ENCODE measurements at places on chromosomes 6 and 20.

DNA sequence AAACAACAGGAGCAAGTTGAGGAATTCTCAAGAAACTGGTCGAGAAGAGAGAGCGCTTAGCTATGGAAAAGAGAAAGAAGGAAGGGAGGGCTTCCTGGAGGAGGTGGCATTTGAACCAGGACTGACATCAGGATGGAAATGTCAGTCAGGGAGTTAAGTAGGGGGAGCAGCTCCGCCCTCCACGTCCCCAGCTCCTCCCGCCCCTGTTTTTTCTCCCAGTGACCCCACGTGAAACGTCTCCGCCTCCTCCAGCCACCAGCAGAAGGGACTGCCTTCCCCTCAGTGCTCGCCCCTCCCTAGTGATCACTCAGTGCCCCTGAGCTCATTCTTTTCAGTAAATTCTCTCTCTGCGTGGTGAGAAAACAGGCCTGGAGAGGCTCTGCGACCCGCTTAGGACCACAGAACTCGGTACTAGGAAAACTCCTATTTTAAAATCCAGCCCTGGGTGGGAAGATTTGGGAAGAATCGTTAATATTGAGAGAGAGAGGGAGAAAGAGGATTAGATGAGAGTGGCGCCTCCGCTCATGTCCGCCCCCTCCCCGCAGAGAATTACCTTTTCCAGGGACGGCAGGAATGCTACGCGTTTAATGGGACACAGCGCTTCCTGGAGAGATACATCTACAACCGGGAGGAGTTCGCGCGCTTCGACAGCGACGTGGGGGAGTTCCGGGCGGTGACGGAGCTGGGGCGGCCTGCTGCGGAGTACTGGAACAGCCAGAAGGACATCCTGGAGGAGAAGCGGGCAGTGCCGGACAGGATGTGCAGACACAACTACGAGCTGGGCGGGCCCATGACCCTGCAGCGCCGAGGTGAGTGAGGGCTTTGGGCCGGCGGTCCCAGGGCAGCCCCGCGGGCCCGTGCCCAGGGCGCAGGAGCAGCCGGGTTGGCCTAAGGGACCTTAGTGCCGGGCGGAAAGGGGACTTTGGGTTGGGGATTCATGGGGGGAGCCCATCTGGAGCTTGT is 4.6 kb downstream of the HLA-DPB1 start:
- H3K36me3 ChIP-seq, result peaks cover 5% of the 10 kb centered on the region
- H3K4me3 ChIP-seq, result peak overlapping the region; percentile 94

DNA sequence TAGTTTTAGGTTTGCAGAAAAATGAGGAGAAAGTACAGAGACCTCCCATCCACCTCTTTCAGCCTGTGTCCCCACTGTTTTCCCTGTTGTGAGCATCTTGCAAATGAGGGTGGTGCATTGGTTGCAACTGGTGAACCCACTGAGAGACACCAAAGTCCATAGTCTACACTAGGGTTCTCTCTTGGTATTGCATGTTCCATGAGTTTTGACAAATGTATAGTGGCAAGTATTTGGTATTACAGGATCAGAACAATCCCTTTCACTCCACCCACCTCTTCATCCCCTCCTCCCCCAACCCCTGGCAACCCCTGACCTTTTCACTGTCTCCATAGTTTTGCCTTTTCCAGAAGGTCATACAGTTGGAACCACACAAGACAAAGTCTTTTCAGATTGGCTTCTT is 20.1 kb downstream of the ZNF831 start:
- no peak overlapping the region for H3K4me3 ChIP-seq
- H3K27ac ChIP-seq, result no peak overlapping the region
- DNase-seq, result no peak

DNA sequence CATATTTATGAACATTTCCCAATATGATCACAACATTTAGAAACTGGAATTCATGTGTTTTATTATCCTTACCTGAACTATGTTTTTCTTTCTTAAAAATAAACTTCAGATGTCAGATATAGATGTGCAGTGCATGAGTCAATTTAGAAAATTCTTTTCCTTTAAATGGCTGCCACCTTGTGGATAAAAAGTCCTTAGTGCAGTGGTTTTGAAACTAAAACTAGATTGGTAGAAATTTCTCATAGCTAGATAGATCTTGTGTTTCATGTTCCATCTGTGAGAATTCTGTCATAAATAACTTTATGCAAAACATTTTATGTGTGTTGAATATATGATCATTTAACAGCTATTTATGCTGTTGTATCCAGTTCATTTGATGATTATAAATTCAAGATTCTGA is 134.9 kb downstream of the KLHL32 start:
- no peaks in the 10 kb centered on the region for H3K27me3 ChIP-seq
- no peaks in the 10 kb centered on the region for H3K4me1 ChIP-seq
- no peak overlapping the region for H3K27ac ChIP-seq
- no peaks in the 10 kb centered on the region for H3K36me3 ChIP-seq

- H3K36me3 ChIP-seq, result no peaks in the 10 kb centered on the region
- H3K27me3 ChIP-seq, result no peaks in the 10 kb centered on the region
- no peaks in the 10 kb centered on the region for H3K4me1 ChIP-seq
- no peak overlapping the region for H3K4me3 ChIP-seq
These were observed 57.4 kb downstream of the IYD start for GRCh38 chr6:150426198-150426597.

DNA sequence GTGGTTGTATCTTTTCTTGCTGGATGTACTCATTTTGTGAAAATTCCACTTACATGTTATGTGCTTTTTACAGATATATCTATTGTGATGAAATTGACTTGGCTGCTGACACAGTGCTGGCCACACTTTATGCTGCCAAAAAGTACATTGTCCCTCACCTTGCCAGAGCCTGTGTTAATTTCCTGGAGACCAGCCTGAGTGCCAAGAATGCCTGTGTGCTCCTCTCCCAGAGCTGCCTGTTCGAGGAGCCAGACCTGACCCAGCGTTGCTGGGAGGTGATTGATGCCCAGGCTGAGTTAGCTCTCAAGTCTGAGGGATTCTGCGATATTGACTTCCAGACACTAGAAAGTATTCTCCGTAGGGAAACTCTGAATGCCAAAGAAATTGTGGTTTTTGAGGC is 4.9 kb downstream of the BTBD3 start:
- no peak for DNase-seq
- peaks cover 11% of the 10 kb centered on the region for H3K36me3 ChIP-seq
- no peaks in the 10 kb centered on the region for H3K27me3 ChIP-seq

GRCh38 chr6:19395316-19395715 is 441.9 kb upstream of the ID4 start:
- no peak overlapping the region for H3K4me3 ChIP-seq
- H3K4me1 ChIP-seq, result no peaks in the 10 kb centered on the region
- DNase-seq, result no peak
- no peaks in the 10 kb centered on the region for H3K27me3 ChIP-seq

GRCh38 chr6:5116243-5116991 is 31.3 kb downstream of the PPP1R3G start:
- H3K4me3 ChIP-seq, result no peak overlapping the region
- no peak for DNase-seq
- H3K27ac ChIP-seq, result no peak overlapping the region
- no peaks in the 10 kb centered on the region for H3K27me3 ChIP-seq
- H3K4me1 ChIP-seq, result no peaks in the 10 kb centered on the region

- no peaks in the 10 kb centered on the region for H3K27me3 ChIP-seq
- H3K4me3 ChIP-seq, result no peak overlapping the region
- no peaks in the 10 kb centered on the region for H3K36me3 ChIP-seq
- peak; percentile 41 for DNase-seq
These were observed 166.1 kb upstream of the CST7 start for GRCh38 chr20:24782801-24783630.

GRCh38 chr6:149761438-149761837 is 11.9 kb downstream of the PCMT1 start:
- H3K27ac ChIP-seq, result no peak overlapping the region
- H3K4me3 ChIP-seq, result no peak overlapping the region
- H3K36me3 ChIP-seq, result peaks cover 17% of the 10 kb centered on the region

DNA sequence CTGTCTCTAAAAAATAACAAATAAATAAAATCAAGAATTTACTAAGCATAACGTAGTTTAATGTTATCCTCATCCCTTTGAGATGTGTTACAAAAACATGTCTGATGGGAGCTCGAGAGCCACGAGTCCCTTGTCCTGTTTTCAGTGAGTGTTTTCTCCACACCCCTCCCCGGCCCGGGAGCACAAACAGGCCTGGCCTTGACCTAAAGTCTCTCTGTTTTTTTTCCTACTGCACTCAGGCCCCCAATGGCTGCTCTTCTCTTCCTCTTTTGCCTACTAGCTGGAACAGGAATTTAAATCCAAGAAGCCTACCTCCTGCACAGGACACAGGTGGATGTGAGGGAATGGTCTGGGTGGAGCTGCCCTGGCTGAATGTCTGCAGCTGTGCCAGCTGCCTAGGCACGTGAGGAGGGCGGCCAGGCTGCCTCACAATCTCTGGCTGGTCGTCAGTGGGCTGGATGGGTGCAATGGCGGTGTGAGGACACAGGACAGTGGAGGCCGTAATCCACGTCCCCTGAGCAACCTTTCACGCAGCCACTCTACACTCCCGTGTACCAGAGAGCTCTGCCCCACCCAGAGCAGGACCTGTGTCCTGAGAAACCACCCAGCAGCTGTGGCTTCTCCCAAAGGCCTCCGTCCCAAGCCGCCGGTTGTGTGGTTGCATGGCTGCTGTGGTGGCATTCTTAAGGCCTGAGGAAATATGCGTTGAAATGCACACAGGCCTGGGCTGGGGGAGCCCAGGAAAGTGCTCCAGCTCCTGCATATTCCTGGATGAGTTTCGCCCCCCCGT is 117.5 kb downstream of the FAM120B start:
- no peak for DNase-seq
- H3K4me3 ChIP-seq, result no peak overlapping the region

- no peak overlapping the region for H3K4me3 ChIP-seq
- peaks cover 13% of the 10 kb centered on the region for H3K4me1 ChIP-seq
- H3K27ac ChIP-seq, result no peak overlapping the region
- H3K27me3 ChIP-seq, result no peaks in the 10 kb centered on the region
These were observed 216.1 kb downstream of the GMDS start for GRCh38 chr6:2029130-2029794.

DNA sequence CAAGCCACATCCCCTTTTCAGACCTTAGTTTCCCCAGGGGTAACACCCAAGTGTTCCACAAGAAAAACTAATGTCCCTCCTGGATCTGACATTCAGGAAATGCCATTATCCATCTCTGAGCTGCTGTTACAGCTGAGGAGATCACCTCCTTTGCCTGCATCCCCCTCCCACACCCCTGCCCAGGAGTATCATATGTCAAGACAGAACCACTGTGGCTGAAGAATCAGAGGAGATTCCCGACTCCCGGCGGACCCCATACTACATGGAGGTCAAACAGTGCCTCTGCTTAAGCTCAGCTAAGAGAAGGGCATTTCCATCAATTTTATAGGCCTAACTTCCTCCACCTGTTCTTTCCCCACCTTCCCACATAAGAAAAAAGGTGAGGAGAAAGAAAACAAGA is 36.8 kb upstream of the LRFN2 start:
- H3K4me1 ChIP-seq, result no peaks in the 10 kb centered on the region
- H3K27me3 ChIP-seq, result no peaks in the 10 kb centered on the region
- no peak overlapping the region for H3K27ac ChIP-seq
- H3K36me3 ChIP-seq, result peaks cover 2% of the 10 kb centered on the region
- no peak overlapping the region for H3K4me3 ChIP-seq

GRCh38 chr6:37776566-37776965 is 43.0 kb upstream of the ZFAND3 start:
- H3K27me3 ChIP-seq, result peaks cover 4% of the 10 kb centered on the region
- H3K4me1 ChIP-seq, result peaks cover 8% of the 10 kb centered on the region
- peak; percentile 29 for DNase-seq
- H3K36me3 ChIP-seq, result no peaks in the 10 kb centered on the region

DNA sequence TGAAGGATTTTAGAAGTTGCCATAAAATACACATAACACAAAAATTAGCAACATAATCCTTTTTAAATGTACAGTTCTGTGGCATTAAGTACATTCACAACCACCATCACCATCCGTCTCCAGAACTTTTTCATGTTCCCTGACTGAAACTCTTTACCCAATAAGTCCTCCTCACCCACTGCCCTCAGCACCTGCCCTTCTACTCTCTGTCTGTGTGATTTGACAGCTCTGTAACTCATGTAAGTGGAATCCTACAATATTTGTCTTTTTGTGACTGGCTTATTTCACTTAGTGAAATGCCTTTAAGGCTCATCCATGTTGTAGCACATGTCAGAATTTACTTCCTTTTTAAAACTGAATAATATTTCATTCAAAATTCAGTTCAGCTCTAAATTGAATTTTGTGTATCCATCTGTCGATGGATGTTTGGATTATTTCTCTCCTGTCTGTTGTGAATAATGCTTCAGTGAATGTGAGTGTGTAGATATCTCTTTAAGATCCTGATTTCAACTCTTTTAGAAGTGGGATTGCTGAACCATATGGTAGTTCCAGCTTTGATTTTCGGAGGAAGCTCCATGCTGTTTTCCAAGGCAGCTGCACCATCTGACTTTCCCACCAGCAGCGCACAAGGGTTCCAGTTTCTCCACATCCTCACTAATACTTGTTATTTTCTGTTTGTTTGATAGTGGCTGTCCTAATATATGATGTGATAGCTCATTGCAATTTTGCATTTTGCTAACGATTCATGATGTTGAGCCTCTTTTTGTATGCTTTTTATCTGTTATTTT is 4.2 kb downstream of the ENTPD6 start:
- DNase-seq, result no peak
- H3K27ac ChIP-seq, result no peak overlapping the region

GRCh38 chr6:142943711-142944123 is 1.3 kb downstream of the HIVEP2 start:
- no peaks in the 10 kb centered on the region for H3K36me3 ChIP-seq
- no peak overlapping the region for H3K27ac ChIP-seq
- H3K4me1 ChIP-seq, result no peaks in the 10 kb centered on the region
- no peaks in the 10 kb centered on the region for H3K27me3 ChIP-seq

- H3K27ac ChIP-seq, result no peak overlapping the region
- H3K4me3 ChIP-seq, result no peak overlapping the region
- no peak for DNase-seq
- peaks cover 4% of the 10 kb centered on the region for H3K36me3 ChIP-seq
- H3K27me3 ChIP-seq, result no peaks in the 10 kb centered on the region
- peaks cover 3% of the 10 kb centered on the region for H3K4me1 ChIP-seq
These were observed 3.7 kb downstream of the KIF13A start for GRCh38 chr6:17983730-17984129.

DNA sequence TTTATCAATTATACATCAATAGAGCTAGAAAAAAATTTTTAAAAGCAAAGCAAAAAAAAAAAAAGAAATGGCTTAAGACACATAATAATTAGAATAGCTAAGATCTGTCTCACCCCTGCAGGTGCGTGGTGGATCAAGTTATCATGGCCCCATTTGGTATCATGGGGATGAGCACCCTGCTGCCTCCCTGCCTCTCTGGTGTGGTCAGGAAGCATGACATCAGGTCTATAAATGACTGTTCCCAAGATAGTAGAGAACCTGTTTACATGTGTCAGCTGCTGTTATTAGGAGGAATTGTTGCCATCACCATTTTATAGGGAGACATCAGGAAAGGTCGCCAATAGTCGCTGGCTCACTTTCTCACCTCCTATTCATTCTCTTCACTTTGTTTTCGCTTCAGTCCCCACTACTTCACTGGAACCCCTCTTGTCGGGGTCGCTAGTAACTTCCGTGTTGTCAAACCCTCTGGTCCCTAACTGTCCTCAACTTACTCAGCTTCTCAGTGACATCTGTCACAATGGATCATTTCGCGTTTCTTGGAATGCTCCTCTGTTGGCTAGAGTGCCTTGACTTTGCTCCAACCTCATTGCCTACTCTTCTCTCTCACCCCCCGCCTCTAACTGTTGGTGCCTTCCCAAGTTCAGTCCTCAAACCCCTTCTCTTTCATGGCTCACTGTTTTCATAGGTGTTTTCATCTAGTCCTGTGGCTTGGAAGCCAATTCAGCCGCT is 4.7 kb downstream of the DNTTIP1 start:
- peaks cover 40% of the 10 kb centered on the region for H3K36me3 ChIP-seq
- no peak for DNase-seq
- no peak overlapping the region for H3K27ac ChIP-seq
- H3K4me1 ChIP-seq, result peaks cover 5% of the 10 kb centered on the region
- no peaks in the 10 kb centered on the region for H3K27me3 ChIP-seq
- H3K4me3 ChIP-seq, result no peak overlapping the region

Data from H9 (cell line).